ENCODE measurements at places on chromosomes 7 and 10.

DNA sequence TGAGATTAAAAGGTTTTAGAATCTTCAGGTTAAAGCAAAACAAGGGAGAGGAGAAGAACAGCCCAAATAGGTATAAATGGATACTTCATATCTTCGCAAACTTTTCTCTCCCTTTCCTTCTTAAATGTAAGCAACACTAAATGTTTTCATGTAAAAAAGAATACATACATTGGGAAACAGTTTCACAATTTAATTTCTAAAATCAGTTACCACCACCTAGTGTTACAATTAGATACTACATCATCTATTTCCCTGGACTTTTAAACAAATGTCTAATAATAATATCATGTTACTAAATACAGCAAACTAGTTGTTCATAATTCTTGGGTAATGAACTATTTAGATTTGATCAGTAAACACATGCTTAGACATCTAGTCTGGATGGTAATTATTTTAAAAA is 35.8 kb downstream of the MINDY3 start:
- no peak for DNase-seq

DNA sequence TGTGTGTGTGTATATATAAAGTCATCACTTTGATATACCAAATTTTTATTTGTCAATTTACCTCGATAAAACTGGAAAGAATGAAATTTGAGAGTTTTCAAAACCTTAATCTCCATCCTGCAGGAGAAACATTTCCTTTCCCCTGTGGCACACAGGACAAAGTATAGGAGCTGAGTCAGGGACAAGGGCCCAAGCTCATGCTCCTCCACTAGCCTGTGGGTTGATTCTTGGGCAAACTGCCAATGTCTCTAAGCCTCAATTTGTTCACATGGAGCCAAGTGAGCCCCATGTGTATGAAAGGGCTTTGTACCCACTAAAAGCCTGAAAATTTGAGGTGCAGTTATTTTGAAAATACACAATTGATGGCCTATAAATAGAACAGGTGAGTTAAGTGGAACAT is 60.3 kb upstream of the IL6 start:
- no peak for DNase-seq

- DNase-seq = no peak
Measured at GRCh38 chr10:5776136-5776880, 36.9 kb downstream of the GDI2 start.

- no peak for DNase-seq
Measured at GRCh38 chr10:95245425-95246055, 45.3 kb downstream of the PDLIM1 start.

GRCh38 chr10:109027534-109028185 is 895.7 kb downstream of the XPNPEP1 start:
- no peak for DNase-seq

DNA sequence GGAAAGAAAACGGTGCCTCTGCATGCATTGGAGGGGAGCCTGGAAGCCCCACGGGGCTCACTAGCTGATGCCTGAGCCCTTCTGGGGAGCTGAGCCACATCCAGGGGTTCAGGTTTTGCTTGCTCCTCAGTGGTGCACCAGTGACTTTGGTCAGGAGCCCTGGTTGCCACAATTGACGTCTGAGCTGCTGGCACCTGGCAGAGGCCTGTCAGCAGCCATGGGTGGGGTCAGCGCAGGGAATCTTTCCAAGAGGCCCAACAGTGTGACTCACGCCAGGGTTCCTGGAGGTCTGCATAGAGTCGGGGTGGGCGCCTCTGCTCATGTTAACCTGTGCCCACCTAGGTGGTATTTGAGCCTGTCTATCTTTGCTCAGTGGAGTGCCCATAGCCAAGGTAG is 138.7 kb downstream of the NEURL1 start:
- no peak for DNase-seq

- no peak for DNase-seq
Measured at GRCh38 chr10:68106656-68107055, 2.6 kb upstream of the MYPN start.

- DNase-seq = no peak
Measured at GRCh38 chr7:90791596-90791995, 195.5 kb downstream of the CDK14 start.

DNA sequence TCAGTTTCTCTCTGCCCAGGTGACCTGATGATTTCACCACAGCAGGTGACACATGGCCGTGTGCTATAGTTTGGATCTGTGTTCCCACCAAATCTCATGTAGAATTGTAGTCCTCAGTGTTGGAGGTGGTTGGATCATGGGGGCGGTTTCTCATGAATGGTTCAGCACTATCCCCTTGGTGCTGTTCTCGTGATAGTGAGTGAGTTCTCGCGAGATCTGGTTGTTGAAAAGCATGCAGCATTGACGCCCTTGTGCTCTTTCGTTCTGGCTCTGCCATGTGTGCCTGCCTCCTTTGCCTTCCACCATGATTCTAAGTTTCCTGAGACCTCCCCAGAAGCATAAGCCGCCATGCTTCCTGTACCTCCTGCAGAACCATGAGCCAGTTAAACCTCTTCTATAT is 85.2 kb upstream of the C1QL3 start:
- no peak for DNase-seq

DNA sequence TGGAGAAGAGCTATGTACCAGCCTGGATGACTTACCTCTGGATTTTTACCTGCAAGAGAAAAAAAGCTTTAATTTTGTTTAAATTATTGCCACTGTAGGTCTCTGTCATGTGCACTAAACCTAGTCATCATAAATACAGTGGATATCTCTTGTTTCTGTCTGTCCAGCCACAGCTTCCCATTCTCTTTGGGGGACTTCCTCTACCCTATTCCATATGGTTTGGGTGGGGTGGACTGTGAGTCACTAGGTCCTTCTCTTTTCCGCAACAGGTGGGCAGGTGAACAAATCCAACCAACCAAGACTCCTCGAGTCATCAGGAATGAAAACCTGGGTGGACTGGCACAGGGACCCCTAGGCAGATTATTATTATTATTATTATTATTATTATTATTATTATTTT is 87.3 kb upstream of the CYTH3 start:
- DNase-seq = no peak

- no peak for DNase-seq
Measured at GRCh38 chr7:158245724-158246041, 341.9 kb downstream of the PTPRN2 start.

- DNase-seq = no peak
Measured at GRCh38 chr10:124035306-124035927, 58.0 kb downstream of the CHST15 start.

- DNase-seq = no peak
Measured at GRCh38 chr7:50953820-50954219, 171.1 kb upstream of the GRB10 start.

DNA sequence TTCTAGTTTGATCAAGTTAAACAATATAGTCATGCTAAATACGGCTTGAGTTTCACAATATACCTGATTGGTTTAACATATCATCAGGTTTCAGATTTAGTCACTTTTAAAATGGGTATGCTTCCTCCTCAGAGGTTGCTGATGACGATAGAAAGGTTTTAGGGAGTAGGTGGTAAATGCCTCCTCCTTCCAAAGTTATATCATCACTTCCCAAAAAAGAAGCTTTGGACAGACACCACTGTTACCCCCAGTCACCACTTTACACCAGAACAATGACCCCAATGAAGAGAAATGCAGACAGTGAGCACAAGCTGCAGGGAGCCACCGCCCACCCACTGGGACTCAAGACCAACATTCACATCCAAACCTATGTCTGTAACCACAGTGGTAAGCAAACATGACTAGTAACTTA is 244.6 kb downstream of the SORCS1 start:
- no peak for DNase-seq

DNA sequence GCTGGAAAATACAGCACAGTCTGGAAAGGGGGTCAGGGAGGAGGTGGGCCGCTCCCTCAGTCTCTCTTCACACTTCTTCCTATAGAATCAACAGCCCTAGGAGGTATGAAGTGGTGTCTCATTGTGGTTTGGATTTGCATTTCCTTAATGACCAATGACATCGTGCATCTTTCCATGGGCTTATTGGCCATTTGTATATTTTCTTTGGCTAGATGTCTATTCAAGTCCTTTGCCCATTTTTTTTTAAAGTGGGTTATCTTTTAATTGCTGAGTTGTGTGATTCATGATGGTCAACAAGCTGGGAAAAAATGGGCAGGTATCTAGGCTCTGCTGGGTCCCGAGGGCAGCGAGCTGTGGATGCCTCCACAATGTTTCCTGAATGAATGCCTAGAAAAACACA is 29.1 kb downstream of the TMEM130 start:
- no peak for DNase-seq

DNA sequence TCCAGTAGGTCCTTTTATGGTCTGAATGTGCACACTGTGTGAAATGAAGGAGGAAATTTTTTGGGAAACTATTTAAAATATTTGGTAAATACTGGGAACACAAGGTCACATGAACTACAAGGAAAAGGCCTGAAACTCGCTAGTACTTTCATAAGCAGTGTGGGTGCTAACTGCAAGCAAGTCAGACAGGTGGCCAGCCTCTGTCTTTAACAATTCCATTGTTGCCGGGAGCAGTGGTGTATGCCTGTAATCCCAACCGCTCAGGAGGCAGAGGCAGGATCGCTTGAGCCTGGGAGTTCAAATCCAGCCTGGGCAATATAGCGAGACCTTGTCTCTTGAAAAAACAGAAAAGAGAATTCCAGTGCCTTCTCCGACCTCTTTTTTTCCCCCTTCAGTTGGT is 37.5 kb downstream of the SMURF1 start:
- DNase-seq = no peak

- DNase-seq = no peak
Measured at GRCh38 chr10:58859526-58859925, 316.9 kb upstream of the PHYHIPL start.

- no peak for DNase-seq
Measured at GRCh38 chr10:112826018-112826697, 123.9 kb upstream of the TCF7L2 start.

GRCh38 chr10:77109351-77109994 is 528.1 kb downstream of the KCNMA1 start:
- DNase-seq = no peak

- DNase-seq = no peak
Measured at GRCh38 chr7:133294234-133294633, 41.4 kb downstream of the EXOC4 start.

DNA sequence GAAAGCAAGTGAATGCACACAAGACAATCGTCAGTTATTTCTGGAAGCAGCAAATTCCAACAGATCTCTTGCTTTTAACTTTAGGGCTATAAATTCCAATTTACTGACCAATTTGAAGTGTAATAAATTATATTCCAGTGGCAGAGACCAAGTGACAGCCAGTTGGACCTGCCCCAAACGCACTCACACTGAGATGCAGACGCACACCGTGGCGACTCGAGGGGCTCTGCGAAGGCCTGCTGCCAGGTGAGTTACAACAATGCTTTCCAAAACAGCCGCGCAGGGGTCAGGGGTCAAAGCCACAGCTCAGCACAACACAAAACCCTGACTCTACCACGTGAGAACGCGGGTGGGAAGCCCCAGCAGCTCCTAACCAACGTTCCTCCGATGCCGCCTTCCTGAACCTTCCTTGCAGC is 97.4 kb downstream of the ZRANB1 start:
- no peak for DNase-seq

- DNase-seq = no peak
Measured at GRCh38 chr10:123835575-123835974, 56.0 kb downstream of the CPXM2 start.

GRCh38 chr7:36474283-36475010 is 84.8 kb downstream of the ANLN start:
- no peak for DNase-seq

DNA sequence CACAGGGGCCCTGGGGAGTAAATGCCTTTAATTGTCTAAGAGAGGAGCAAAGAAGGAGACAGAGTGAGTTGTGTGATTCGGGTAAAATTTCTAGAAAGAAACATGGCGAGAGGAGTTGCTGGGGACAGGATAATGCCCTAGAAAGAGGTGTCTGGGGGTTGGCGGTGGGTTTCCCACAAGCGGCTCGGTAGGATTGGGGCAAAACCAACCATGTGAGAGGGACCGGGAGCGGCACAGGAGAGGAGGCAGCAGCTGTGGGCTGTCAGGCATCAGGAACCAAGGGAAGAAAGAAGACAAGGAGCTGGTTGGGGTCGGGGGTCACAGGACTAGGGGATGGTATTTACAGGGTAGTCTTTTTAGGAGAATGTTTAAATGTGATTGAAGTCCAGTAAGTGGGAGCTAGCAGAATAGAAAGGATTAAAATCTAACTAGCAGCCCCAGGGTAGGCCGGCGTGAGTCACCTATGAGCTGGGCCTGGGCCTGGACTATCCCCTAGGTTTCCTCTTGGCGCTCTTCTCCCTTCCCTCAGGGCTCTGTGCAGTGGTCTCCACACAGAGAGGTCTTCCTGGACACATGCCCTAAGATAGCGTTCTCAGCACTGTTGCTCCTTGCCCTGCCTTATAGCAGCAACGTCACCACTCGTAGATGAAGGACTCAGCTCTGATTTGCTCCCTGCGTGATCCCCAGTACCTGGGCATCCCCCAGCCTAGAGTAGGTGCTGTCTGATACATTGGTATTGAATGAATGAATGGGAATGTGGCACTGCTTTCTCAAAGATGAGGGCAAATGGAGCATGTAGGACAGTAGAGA is 32.6 kb downstream of the IKZF1 start:
- no peak for DNase-seq

- DNase-seq = no peak
Measured at GRCh38 chr7:38245409-38245977, 27.9 kb downstream of the TARP start.

- DNase-seq = no peak
Measured at GRCh38 chr10:22597138-22597537, 117.2 kb downstream of the PIP4K2A start.

- DNase-seq = no peak
Measured at GRCh38 chr7:116045532-116045931, 15.0 kb upstream of the TFEC start.

GRCh38 chr10:129922598-129923123 is 41.4 kb downstream of the EBF3 start:
- no peak for DNase-seq

DNA sequence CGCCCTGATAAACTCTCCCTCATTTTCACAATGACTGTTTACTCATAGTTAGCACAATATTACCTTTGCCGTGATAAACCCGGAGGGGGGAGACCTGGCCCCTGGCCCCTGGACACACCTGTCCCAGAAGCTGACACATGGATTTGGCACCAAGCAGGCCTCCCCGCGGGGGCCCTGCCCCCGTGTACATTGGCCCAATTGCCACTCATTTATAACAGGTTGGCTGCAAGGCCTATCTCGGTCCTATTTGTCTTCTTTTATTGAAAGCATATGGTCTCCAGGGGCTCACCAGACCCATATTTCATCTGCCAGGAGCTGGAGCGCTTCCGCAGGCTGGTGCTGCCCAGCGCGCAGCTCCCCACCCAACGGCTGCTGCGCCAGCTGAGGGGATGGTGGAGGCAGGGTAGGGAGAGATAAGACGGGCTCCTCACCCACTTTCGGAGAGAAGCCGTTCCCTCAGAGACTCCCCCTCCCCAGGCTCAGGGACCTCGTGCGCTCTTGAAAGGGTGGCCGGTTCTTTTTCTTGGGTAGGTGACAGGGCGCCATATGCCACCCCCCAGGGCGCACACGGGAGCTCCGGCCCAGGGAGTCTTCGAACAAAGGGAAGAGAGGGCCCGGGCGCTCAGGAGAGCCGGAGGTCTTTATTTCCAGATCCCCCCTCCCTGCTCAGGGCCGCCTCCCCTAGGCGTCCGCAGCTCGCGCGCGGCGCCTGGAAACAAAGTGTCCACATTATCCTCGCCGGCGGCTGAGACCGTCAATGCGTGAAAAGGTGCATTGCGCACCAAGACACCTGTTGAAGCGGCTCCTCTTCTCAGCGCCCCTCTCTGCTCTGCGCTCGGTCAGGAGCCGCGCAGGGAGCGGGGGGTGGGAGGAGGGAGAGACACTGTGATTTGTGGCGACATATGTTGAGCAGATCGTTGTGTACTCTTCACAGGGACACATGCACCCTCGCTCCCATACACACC is 4.3 kb upstream of the NEUROG3 start:
- no peak for DNase-seq

Data from nucleus accumbens (tissue), 56 donors.